AG08395 (cell line): ENCODE measurements at places on chromosomes 5 and 9.

DNA sequence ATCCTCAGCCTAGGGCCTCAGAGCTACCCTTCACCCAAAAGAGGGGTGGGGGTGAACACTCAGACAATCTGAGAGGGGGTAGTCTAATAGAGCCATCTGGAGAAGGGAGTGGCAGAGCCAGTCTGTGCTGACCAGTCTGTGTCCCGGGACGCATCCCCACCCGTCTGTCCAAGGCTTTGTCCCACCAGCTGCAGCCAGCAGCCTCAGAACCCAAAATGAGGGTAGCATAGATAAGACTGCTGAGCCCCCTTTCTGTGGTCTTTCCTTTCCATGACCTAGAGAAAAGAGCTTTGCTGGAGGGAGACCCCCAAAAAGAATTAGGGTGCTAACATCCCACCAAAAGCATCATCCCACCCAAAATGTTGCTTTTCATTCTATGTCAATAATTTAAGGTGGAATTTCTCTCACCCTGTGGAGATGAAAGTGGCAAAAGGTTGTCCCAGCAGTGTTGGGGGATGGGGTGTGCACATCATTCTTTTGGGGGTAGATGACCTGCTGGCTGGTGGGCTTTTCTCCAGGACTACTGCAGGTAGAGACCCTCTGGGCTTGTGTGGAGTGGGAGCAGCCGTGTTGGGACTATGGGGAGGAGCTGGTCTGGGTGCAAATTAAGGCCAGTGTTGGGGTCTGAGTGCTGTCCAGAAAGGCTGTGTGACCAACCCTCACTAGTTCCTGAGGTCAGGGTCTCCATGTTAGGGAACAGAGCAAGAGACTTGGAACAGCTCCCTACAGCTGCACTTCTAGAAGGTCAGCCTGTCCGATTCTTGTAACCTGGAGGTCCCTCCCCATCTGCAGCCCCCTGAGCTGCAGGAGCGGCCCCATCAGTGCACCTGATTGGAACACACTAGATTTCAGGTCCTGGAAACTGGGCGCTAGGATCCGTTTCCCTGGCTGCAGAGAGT, 19.9 kb downstream of the URM1 start:
- no peak for DNase-seq

- DNase-seq, result no peak
Measured at GRCh38 chr9:18324928-18325745, 148.8 kb upstream of the ADAMTSL1 start.

GRCh38 chr5:35046774-35047173, 975 bp downstream of the AGXT2 start:
- DNase-seq, result peak; percentile 89

- no peak for DNase-seq
Measured at GRCh38 chr9:93465855-93466254, 12.5 kb upstream of the FAM120AOS start.

- DNase-seq, result no peak
Measured at GRCh38 chr9:98793031-98793430, 3.3 kb downstream of the ANKS6 start.

GRCh38 chr9:21656776-21657674, 145.4 kb upstream of the MTAP start:
- DNase-seq, result peak; percentile 85

GRCh38 chr5:103464835-103465484, 97.6 kb downstream of the NUDT12 start:
- no peak for DNase-seq

- DNase-seq, result no peak
Measured at GRCh38 chr9:84600739-84601138, 68.8 kb upstream of the NTRK2 start.

GRCh38 chr5:151469386-151469785, 22.0 kb downstream of the SLC36A1 start:
- peak; percentile 25 for DNase-seq

DNA sequence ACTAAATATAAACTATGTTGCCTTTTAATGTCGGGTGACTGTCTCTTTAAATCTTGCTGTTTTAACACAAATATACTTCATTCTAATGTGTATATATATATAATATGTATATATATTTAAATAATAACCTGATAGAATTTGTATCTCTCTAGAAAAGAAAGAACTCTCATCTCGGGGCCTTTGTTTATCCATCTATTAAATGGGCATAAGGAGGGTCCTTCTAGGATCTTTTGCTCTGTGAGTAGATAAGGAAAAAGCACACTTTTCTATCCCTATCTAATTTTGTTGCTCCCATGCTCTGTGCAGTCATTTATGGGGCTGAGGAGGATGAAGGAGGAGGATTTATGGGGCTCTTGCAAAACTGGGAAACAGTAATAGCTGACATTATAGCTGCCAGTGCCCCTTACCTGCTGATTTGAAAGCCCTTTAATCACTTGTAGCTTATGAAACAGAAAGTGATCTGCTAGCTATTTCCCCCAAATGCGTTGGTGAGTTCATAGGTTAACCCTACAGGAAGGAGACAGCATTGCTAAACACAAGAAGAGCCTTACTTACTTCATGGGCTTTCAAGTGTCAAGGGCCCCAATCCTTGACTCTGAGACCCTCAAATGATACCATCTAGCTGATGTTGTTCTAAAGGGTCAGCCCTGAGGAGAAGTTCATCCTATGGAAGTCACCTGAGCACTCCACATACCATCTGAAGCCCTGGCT, 5.8 kb upstream of the PPARGC1B start:
- DNase-seq, result no peak

DNA sequence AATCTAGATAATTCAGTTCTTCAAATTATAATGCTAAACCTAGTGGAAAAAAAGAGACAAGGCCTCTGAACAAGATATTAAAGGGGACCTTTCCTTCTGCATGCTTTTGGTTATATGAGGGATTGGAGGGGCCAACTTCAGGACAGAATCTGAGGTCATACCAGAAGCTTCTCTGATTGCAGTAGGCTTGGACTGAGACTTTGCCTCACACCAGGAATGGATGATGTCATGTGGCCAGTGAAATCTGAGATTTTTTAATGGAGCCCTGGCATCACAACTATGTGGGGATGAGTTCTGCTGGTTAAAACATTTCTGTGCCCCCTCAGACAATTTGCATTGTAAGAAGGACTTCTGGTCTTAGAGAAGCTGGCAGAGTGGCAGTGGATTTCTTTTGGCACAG, 88.6 kb downstream of the ANGPTL2 start:
- no peak for DNase-seq

- DNase-seq, result peak; percentile 90
Measured at GRCh38 chr5:109656829-109657228, 32.9 kb upstream of the MAN2A1 start.

DNA sequence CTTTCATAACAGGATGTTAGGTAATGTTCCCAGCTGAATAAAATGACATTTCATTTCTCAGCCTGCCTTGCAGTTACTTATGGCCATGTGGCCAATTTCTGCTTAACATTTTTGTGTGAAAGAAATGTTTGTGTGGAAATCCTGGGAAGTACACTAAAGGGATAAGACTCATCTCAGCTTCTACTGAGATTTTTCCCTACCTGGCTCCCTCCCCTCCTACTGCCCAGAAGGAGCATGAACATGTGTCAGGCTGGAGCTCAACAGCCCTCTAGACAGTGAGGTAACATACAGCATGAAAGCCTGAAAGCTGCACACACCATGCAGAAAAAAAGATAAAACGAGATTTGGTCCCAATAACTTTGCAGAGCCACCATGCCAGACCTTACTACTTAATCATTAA, 288.4 kb upstream of the COX7C start:
- no peak for DNase-seq

DNA sequence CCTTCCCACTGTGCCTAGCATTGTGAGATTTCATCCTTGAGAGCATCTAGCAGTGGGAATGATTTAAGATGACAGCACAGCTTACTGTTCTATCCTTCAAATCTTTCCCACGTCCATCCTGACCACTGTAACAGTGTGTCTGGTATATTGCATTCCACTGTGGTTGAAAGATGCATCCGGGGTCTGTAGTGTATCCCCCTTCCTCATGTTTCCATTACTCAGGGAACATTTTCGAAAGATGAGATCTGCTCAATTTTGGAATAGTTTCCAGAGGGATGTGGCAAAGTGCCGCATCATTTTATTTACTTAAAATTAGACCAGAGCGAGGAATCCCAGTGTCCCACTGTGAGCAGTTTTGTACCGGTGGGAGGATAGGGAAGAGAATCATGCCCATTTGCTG, 407.1 kb upstream of the PAPPA start:
- no peak for DNase-seq

- DNase-seq, result no peak
Measured at GRCh38 chr9:91243029-91243428, 118.7 kb downstream of the AUH start.

DNA sequence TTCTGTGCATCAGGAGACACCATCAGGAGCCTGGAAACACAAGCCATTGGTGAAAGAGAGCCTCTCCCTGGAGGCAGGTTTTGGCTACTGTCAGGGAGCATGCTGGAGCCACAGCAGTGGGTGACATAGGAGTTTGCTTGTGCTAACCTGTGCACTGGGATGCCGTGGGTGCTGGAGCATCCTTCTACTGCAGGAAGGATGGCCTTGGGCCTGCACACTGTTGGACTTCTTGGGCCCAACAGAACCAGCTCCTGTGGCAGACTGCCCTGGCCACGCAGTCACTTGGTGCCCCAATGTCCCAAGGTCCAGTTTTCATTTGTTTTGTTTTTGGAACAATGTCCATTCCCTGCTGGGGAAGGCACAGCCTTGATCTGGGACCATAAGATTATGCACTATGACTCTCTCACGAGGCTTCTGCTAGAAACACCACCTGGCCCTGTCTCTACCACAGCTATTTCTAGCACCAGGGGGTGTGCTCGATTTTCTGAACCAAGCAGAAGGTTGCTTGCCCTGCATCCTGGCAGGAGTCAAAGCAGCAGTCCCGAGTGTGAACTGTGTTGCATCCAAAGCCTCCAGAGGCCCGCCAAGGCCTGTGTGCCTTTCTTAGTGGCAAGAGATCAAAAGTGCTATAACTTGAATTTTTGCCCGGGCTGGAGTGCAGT, 5.5 kb upstream of the LTC4S start:
- DNase-seq, result no peak

GRCh38 chr5:65108786-65109743, 340.3 kb downstream of the CWC27 start:
- peak; percentile 24 for DNase-seq

DNA sequence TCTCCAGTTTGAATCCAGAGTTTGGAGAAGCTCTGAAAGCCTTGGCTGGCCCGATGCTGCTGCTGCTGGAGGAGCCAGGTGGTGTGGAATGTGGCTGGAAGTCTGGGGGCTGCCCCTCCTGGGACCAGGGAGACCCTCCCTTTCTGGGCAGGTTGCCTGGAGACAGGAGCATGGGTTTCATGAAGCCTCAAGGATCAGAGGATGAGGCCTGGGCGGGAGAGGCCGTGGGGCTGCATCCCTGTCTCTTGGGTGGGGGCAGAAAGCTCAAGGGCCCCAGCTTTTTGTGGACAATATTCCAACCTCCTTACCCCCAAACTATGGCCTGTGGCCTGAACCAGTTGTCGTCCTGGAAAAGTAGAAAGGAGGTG, 10.1 kb downstream of the FGF18 start:
- no peak for DNase-seq

- DNase-seq, result peak; percentile 64
Measured at GRCh38 chr9:100098046-100098886, 534 bp downstream of the ERP44 start.

DNA sequence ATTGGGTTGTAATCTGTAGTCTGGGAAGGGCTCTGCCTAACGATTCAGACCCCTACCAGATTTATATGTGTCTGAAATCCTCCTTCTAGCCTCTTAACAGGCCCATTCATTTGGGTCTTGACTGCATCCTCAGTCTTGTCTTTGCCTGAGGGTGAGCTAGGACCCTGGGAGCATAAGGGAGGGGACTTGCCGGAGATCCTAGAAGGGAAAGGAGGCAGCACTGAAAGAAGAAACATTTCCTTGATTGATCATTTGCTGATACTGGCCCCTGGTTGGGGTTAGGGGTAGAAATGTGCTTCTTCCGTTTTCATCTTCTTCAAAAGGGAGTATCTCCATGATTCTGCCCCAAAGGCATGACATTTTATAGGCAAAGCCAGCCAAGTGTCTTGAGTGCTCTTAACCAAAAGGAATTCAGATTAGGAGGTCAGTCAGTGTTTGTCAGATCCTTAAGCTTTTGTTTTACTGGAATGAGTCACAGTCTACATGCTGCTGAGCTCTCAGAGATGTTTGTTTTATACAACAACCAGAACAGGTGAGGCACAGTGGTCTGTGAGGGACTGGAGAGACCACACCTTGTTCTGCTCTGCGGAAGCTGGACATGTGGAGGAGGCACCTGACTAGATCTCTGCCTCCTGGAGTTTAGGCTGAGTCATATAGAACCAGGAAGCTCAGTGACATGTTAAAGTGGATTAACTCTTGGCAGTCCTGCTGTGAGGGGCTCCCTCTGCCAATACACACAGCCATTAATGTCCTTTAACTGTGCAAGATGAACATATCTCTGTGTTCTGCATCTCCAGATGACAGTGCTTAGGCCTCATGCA, 37.7 kb downstream of the PCDHAC2 start:
- no peak for DNase-seq

DNA sequence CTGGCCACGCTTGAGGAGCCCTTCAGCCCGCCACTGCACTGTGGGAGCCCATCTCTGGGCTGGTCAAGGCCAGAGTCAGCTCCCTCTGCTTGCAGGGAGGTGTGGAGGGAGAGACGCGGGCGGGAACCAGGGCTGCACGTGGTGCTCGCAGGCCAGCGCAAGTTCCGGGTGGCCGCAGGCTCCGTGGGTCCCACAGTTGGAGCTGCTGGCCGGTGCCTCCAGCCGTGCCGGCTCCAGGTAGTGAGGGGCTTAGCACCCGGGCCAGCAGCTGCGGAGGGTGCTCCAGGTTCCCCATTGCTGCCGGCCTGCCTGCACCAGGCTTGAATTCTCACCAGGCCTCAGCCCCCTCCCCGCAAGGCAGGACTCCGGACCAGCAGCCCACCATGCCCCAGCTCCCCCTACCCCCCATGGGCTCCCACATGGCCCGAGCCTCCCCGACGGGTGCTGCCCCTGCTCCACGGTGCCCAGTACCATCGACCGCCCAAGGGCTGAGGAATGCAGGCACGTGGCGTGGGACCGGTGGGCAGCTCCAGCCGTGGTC, 192.8 kb upstream of the IZUMO3 start:
- DNase-seq, result no peak

GRCh38 chr9:93141771-93142483, 7.9 kb upstream of the NINJ1 start:
- DNase-seq, result no peak
